HT1080 (cell line): ENCODE measurements at places on chromosomes 3 and 15. TPM values are rescaled to one million over a fixed set of nuclear protein-coding genes. Genes with fewer than 3 reads are reported as not detected.

Gene EPHA3
- not detected in 2 replicates for total RNA-seq

Gene BFSP2
- total RNA-seq = not detected in 2 replicates

Gene CTXND1
- total RNA-seq = 0.07 TPM in 1 of 2 replicates, not detected in the other

Gene SLC9C1
- not detected in 2 replicates for total RNA-seq

Gene MYRIP
- 0.10 and 0.48 TPM in 2 replicates for total RNA-seq

Gene CKMT1A
- total RNA-seq = 0.26 TPM in 1 of 2 replicates, not detected in the other

Gene FBXL2
- 5.9 and 7.1 TPM in 2 replicates for total RNA-seq

Gene GATA2
- 0.50 and 1.6 TPM in 2 replicates for total RNA-seq

Gene TAMM41
- 6.6 and 11.7 TPM in 2 replicates for total RNA-seq

Gene HIGD2B
- not detected in 2 replicates for total RNA-seq

Gene UBE2Q2
- 16.1 and 16.3 TPM in 2 replicates for total RNA-seq

Gene TUSC7
- total RNA-seq = not detected in 2 replicates

Gene CD86
- total RNA-seq = not detected in 2 replicates

Gene TMCC1
- 16.2 and 20.8 TPM in 2 replicates for total RNA-seq

Gene ZNF774
- total RNA-seq = 0.76 and 0.87 TPM in 2 replicates
